Fibroblast of skin of abdomen (primary cell): ENCODE measurements at places on chromosomes 13 and 19.
A peak's percentile ranks its signal among the peaks of the same experiment; 100 is the strongest.

GRCh38 chr13:24274452-24275021 is 34.8 kb upstream of the C1QTNF9 start:
- DNase-seq = no peak

DNA sequence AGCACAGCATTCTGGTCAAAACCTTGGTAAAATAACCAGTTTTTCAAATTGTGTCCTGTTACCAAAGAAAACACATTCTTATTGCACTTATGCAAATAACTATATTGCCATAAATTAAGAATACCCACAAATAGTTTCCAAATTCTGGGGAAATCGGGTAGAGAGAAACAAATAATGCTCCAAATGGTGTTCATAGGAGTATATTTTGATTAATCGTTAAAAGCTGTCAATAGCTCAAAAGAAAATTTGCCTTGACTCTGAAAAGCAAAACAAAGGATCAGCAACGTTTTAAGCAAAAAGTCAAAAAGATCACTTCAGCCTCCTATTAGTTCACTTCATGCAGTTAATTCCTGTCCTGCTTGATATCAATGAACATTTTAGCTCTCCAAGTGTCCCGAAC is 22.2 kb upstream of the CEACAM21 start:
- no peak for DNase-seq

DNA sequence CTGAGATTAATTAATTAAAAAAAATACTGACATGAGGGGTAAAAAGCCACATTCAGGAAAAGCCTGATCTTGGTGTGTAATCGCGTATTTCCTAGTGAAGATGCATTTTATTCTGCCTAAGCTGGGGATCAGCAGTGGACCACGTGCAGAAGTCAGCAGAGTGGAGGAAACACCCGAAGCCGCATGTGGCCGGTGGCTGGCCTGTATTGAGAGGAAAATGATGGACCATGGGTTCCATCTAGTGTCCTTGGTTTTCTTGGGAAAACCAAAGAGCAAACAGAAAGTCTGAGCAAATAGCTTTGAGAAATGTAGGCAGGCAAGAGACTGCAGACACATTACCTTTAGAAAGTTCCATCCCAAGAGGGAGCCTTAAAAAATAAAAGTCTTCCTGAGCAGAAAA is 23.7 kb upstream of the SHISA2 start:
- DNase-seq = no peak

- DNase-seq = no peak
Observed at GRCh38 chr13:94537740-94538630, 58.0 kb downstream of the TGDS start.

DNA sequence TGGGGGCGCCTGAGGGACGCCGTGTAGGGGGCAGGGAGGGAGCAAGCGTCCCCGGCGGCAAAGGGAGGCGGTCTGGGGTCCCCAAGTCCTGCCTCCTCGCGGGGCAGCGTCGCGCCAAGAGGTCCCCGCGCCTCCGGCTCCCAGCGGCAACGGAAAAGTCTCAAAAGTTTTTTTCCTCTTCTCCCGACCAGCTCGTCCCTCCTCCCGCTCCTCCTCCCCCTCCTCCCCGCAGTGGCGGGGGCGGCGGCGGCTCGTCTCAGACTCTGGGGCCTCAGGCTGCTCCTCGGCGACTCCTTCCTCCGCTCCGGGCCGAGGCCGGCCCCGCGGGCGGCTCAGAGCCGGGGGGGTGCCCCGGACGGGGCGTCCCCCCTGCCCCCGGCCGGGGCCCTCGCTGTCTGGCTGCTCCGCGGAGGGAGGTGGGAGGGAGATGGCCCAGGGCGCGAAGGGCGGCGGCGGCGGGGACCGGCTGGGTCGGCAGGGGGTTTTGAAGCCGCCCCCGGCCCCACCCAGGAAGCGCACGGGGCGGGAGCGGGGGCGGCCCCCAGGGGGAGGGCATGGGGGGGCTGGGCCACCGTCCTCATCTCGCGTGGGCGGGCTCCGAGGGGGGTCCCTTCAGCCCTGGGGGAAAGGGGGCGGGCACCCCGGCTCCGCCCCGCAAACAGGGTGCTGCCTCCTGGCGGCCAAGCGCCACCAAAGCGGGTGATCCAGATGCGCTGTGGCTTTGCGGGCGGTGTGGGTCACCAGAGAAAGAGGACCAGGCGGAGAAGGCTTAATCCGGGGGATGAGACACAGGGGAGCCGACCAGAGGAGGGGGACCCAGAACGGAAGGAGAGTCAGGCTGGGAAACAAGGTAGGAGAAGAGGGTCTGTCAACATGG is at the start of gene TGFB1:
Gene TGFB1 (minus strand): TSS at position 457 of the 877 bp plus-strand sequence. CDS start 878 bp downstream, outside the sequence.
- DNase-seq = peak; percentile 93

DNA sequence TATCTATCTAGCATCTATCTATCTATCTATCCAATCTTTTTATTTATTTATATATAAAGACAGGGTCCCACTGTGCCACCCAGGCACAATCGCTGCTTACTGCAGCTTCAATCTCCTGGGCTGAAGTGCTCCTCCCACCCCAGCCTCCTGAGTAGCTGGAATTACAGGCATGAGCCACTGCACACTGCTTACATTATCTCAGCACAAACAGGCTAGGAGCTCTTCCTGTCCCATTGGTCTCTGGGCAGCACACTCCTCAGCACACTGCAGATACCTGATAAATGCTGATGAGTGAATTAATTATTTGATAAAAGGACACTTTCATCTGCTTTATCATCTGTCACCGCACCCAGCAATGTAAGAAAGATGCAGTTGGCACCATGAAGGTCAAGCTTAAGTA is 16.1 kb downstream of the ZNF562 start:
- DNase-seq = no peak

DNA sequence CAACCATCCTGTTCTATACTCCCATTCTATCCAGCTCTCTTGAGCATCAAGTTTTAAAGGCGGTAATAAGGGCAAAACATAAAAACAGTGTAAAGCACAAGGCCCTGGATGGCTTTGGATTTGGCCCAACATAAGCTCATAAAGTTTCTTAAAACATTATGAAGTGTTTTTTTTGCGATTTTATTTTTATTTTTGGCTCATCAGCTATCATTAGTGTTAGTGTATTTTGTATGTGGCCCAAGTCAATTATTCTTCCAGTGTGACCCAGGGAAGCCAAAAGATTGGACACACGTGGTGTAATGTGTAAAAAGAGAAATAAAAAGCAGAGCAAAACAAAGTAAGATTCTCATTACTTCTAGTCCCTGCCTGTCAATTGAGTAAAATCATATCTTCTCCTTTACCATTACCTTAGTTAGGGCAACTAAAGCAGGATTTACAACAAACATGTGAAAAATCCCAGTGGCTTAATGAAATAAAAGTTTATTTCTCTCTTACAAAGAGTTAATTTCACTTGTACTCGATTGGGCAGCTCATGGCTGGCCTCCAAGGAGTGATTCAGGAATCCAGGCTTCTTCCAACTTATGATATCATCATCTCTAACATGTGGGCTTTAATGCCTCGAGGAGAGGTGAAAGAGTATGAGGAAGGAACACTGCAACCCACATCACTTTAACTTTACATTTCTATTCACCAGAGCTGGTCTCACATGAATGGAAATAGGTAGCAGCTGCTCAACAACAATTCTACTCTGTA is 725.2 kb upstream of the SLITRK1 start:
- peak; percentile 82 for DNase-seq

- DNase-seq = peak; percentile 25
Observed at GRCh38 chr19:8585894-8586750, 8.9 kb upstream of the MYO1F start.

GRCh38 chr13:32426191-32426989 is 1.5 kb downstream of the N4BP2L1 start:
- DNase-seq = no peak

GRCh38 chr19:33948651-33949335 is 152.1 kb downstream of the KCTD15 start:
- no peak for DNase-seq

GRCh38 chr19:2315121-2315817 is 7.3 kb upstream of the LINGO3 start:
- DNase-seq = no peak

DNA sequence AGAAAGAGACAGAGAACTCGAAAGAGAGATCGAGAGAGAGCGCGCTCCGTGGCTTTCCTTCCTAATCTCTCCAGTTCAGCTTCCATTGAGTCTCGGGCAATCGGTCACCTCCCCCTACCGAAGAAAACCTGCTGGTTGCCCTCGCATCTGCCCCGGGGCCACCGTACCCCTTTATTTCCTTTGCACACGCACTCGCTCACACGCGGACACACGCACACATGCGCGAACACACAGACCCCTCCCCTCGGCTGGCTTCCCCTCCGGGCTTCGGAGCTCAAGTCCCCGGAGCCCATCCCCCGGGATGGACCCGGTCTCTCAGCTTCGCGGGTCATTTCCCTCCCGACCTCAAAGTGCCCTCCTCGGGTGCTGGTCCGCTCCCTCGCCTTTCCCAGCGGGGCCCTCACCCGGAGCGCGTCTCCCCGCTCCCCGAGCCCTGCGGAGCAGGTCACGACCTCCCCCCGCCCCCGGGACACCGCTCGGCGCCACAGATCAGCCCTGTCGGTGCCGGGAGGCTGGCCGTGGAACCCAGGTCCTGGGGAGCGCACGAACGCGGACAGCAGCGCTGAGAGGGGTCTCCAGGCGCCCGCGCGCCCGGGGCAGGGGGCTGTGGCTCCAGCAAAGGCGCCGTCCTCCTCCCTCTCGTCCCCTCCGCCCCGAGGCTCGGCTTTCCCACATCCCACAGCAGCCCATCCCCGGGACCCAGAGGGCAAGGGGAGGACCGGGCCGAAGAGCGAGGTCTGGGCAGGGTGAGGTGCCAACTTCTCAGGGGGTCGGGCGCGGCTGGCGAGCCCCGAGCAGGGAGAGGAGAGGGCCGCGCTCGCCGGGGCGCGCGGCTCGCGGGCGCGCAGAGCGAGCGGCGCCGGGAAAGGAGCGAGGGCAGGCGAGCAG is 1.8 kb downstream of the DACH1 start:
- DNase-seq = no peak

GRCh38 chr19:32869966-32870573 is 503 bp upstream of the SLC7A9 start:
- DNase-seq = no peak

DNA sequence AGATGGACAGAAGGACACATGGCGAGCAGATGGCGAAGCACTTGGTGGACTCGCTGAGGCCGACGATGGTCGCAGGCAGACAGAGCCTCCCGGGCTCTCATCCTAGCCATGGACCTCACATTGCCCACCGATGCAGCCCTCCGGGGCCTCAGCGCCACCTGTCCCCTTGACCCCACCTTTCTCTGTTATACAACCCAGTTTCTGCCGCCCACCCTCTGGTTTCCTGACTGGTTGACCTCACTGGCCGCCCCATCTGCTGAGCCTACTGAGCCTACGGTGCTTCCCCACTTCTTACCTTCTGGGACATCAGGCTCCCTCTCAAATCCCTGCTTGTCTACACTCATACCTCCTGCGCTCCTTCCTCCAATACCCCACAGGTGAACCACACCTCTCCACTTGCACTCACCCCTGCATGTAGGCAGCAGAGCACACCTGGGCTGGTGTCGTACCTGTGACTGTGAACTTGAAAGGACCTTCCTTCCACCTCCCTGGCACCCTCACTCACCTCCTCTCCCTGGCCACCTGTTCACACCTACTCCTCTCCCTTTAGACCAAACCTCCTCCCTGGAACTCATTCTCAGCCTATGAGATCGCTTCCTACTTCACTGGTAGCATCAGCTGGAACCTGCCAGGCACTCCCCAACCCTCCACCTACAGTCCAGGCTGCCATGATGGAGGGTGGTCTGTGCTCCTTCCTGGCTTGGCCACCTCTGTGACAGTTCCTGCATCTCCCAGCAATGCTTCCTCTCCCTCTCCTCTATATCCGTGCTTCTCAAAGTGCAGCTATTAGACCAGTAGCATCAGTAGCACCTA is 36.1 kb downstream of the HPN start:
- DNase-seq = no peak

- no peak for DNase-seq
Observed at GRCh38 chr19:369256-369655, 24.7 kb upstream of the MIER2 start.

DNA sequence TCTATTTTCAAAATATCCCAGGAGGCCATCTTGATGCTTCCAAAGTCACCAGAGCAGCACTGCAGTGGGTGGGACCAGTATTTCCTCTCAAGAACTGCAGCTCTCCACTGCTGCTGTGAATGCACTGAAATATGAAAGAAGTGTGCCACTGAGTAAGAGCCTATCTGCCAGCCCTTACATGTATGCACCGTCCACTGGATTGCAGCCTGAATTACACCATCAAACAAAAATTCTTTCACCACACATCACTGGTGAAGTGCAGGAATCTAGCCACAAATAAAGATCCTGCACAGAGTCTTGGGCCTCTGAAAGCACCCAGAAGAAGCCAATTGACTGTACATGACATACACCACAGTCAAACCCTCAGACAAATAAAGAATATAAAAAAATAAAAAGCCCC is 249.0 kb downstream of the LHFPL6 start:
- peak; percentile 60 for DNase-seq

DNA sequence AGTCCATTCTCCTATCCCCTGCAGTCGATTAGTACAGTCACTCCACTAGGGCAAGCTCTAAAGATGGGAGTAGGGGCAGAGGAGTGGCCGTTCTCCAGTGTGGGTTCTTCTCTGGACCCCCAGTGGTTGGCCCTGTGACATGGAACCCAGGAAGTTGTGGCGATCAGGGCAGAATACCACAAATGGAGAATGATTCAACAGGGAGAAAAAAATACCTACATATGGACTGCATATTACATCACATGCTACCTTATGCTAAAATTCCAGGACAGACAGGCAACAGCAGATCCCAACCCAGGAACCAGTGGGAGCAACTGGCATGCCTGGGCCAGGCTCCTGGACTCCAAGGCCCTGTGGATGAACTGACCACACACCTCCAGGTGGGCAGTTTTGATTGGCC is 20.4 kb downstream of the POU2F2 start:
- peak; percentile 87 for DNase-seq

DNA sequence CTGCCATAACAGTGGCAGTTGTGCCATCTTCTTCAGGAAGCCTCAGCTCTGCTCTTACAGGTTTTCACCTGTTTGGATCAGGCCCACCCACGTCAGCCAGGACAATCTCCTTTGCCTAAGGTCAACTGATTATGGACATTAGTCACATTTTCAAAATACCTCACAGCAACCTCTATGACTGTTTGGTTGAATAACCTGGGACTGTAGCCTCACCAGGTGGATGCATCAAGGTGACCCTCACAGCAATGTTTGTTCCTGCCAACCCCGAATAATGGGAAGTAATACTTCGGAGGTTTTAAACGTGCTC is 17.2 kb upstream of the ATP12A start:
- DNase-seq = no peak

DNA sequence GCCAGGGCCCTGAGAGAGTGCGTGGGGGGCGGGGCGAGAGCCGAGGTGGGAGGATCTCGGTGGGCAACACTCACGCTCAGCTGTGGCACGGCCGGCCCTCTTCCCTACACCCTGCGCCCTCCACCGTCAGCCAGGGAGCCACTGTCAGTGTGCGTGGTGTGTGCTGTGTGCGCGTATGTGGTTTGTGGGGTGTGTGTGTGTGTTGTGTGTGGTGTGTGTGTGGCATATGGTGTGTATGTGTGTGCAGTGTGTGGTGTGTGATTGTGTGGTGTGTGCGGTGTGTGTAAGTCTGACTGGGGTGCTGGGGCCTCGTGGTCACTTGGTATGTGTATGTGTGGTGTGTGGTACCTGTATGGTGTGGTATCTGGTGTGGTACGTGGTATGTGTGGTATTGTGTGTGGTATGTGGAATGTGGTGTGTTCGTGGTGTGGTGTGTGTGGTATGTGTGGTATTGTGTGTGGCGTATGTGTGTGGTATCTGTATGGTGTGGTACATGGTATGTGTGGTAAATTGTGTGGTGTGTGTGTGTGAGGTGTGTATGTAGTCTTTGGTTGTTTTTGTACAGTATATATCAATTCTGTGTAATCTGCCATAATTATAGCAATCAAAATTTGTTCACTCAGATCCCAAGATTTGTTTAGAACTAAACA is 5.1 kb downstream of the GRK1 start:
- DNase-seq = peak; percentile 19

- DNase-seq = no peak
Observed at GRCh38 chr19:38437295-38437694, 3.8 kb downstream of the RYR1 start.

- DNase-seq = no peak
Observed at GRCh38 chr13:76991432-76991795, 467 bp upstream of the CLN5 start.
